ENCODE measurements at places on chromosomes 12 and 14.

DNA sequence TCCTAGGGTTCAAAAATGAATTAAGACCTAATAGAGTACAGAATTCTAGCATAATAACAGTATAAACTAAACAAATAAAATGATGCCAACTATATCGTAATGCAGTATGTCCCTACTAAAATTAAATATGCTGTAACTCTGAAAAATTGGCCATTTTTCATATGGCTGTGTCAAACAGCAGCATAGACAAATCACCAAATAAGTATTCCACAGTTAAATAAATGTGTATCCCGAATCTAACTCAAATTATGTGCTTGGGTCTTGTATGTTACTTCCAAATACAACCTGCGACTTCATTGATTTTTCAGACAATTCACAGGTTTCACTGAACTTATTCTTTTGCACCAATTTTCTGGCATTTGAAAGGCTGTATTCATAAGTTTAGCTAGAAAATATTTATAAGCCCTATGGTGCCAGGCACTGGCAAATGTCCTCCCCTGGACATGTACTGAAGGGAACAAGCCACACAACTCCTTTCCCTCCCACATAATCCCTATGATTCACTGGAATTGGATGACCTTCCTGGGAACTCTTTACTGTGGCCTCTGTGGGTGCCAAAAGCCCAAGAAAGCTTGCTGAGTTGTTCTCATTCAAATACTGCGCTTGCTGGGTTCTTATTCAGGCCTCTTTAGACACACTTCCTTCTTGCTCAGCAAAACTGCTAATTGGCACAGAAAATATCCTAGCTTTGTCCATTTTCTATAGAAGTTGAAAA is 108.8 kb downstream of the KITLG start:
- no peak for DNase-seq

GRCh38 chr12:9064201-9064814 is 51.4 kb downstream of the A2M start:
- DNase-seq: peak; percentile 67

- DNase-seq: no peak
Measured at GRCh38 chr12:129097451-129097850, 244.2 kb downstream of the GLT1D1 start.

DNA sequence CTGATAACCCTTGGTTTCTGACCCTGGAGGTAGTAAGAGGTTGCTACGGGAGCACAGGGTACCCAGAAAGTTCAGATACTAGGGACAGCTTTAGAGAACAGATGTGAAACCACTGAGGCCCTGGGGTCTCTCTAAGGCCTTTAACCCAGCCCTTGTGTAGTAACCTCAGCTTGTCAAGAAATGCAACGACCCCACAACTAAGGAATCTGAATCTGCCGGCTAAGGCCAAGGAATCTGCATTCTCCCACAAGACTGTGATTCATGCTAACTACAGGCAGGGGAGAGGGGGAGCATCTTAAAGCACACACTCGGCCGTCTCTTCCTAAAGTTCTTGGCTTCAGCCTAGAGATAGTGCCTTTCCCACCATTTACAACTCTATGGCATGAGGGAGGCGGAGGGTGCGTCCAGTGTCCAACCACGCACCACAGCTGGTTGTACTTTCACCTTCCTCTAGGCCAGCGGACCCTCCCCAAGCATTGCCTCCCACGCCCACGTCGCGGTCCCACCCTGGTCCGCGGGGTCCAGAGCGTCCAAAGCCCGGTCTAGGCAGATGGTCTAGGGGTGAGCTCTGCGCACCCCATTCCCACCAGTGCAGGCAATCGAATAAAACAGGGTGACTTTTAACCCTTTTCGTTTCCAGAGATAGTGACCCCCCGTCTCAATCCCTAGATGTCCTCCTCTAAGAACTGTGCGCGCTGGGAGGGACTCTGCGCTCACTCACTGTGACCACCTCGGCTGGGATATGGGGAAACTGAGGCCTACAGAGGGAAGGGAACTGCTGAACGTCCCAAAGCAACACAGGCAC is 735 bp upstream of the VASH1 start:
- DNase-seq: no peak

DNA sequence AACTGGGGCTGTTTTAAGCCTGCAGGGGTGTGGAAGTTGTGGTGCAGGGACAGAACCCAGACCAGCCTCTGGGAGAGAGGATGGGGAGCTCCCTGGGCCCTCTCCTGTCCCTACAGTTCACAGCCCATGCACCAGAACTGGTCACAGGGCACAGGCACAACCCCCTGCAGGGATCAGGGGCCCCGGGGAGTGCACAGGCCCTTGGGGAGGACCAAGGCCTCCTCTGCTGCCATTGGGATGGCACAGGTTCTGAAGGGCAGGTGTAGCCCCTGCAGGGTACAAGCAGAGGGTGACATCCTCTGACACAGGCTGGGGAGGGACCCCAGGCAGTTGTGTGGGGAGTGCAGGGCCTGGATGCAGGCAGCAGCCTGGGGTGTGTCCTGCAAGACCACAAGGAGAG is 66.4 kb upstream of the SFSWAP start:
- DNase-seq: no peak
